ENCODE measurements at places on chromosomes 4 and X.

DNA sequence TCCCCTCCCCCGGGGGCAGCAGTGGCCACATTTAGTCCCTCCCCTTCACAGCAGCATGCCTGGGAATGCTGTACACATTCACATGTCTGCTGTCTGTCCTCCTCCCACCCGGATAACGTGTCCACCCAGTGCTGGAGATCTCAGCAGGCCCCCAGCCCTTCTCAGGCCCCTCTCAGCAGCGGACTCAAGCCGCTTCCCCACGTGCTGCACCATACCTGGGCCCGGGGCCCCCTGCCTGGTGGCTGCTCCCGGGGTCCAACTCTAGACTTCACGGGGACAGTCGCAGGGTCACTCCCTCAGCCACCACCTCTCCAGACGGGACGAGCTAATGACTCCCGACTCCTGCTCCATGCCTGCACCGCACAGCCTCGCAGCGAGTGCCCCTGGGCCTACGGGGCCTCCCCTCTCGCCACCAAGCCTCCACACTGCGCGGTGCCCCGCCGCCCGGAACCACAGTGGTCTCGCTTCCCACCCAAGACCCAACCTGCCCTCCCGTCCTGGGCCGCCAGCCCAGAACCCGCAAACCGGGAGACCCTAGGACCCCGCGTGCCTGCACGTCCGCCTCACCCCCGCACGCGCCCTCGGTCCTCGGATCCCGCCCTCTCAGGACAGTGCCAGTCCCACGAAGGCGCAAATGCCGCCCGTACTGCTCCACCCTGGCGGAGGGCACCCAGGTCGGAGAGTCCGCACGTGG is 1.3 kb upstream of the PCGF3 start:
- no peak for DNase-seq

DNA sequence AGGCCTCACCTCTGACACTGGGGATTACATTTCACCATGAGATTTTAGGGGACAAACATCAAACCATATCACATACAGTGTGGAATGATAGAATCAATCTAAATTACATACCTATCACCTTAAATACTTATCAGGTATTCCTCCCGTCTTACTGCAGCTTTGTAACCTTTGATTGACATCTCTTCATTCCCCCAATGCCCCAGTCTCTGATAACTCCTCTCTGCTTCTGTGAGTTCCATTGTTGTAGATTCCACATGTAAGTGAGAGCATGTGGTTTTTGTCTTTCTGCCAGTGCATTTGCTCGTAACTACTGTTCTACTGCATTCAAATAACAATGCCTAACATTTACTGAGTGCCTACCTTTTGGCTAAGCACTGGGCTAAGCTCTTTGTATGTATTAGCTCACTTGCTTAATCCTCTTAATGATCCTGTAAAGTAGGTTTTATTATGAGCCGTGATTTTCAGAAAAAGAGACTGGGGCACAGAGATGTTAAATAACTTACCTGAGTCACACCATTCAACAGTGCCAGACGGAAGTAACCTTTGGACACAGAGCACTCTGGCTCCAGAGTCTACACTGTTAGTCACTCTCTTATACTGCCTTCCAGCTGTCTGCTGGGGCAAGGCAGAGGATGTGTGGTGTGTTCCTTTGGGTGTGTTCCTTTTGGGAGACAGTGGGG is 63.7 kb upstream of the ESX1 start:
- DNase-seq, result no peak

DNA sequence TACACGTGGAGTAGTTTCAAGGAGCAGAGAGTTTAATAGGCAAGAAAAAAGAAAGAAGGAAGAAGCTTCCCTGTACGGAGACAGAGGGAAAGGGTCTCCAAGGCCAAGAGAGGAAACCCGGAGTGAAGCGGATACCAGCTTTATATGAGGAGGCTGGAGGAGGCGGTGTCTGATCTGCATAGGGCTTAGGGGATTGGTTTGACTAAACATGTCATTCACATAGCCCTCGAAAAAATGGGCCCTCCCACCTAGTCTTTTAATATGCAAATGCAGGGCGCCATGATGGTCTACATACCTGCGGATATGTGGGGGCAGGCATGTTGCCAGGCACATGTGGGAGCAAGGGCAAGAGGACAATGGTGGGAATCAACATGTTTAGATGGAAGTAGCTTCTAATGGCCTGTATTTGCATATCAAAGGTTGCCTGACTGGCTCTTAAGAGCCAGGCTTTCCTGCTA is 103.1 kb upstream of the UGT8 start:
- DNase-seq, result no peak

DNA sequence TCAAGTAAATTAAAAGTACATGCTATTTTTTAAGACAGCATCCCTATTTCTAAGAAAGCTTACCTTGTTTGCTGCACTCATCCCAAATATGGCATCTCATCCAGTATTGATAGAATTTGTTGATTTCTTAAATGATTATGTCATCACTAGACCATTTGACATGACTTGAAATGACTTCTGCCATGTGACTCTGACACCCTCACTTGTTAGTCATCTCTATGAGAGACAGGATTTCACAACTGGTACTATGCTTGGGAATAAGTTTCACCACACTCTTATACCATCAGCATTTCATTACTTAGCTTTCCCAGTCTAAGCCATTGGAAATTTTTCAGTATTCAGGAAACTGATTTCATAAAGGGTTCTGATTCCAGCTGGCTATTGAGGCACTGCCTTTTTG is 55.3 kb downstream of the TMPRSS11F start:
- DNase-seq, result no peak

DNA sequence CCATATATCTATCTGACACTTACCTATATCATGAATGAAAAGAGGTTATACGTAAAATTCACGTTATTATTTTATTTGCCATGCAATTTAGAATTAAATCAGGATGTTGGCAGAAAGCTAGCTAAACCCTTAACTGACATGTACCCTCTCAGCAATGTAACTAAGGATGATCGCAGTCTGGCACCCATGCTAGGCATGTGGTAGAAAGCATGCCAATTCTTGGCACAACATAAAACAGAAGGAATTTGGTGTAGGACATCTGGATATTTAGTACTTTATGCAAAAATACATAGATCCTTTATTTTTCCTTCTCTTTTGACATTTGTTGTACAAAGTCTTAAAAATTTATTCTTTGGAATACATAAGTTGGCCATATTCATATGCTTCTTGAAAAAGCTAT is 436.8 kb upstream of the FAT1 start:
- no peak for DNase-seq

All from T-helper 2 cell (primary cell).